ENCODE measurements at places on chromosomes 2 and 18.

DNA sequence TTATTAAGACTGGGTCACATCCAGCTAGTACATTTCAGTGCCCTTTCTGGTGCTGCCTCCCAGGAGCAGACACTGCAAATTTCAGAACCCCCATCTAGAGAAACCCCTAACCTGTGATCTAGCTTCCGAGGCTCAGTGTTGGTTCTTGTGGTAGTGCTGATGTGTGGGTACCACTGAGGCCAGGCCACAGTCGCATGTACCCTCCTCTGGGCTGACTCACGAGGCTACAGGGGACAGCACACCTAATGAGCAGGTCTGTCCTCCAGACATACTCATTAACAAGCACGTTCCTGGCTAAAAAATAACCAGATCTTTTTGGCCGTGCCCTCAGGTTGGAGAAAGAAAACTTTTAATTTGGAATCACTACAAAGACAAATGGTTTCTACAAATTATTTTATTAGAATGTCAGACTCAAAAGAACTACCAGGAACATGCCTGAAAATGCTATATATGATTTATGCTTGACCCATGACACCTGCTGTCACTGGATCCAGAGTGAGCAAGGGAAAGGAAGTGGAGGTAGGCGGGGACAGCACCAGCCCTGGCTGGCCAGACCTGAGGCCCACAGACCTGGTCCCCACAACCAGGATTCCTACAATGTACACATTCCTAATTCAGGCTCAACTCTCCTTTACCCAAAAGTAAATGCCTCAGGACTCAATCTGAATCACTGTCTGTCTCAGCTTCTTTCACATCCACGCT is 8.5 kb downstream of the CIAO1 start:
- no peak for DNase-seq

DNA sequence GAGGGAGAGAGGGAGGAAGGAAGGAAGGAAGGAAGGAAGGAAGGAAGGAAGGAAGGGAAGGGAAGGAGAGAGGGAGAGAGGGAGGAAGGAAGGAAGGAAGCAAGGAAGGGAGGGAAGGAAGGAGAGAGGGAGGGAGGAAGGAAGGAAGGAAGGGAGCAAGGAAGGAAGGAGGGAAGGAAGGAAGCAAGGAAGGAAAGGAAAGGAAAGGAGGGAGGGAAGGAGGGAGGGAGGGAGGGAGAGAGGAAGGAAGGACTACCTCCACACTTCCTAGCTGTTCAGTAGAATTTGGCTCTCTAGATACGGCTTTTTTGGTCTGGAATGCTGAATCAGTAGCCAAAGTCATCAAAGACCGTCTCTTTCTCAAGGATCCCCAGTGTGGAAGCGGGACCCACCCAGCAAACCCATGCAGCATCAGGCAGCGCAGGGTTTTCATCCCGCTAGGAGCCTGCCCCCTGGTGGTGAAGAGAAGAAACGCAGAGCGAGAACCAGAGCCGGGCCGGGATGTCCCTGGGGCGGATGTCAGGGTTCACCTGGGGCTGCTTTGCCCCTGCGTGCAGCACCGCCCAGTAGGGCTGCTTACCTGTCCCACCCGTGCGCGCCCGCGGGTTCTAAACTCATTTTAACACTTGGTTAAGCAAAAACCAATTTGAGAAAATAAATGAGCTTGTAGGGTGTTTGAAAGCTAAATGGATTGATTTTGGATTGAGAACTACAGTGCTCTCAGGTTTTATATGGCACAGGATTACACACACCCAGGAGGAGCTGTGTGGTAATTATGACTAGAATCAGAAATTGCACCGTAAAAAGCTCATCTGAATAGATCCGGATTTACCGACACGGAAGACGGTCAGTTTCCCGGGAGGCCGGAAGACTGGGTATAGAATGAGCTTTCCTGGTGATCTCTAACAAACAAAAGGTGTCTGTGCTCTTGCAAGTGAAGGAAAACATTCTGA is 48.1 kb upstream of the ARL4C start:
- DNase-seq: peak; percentile 17

- no peak for DNase-seq
Measured at GRCh38 chr2:37923308-37924055, 1.6 kb upstream of the RMDN2 start.

DNA sequence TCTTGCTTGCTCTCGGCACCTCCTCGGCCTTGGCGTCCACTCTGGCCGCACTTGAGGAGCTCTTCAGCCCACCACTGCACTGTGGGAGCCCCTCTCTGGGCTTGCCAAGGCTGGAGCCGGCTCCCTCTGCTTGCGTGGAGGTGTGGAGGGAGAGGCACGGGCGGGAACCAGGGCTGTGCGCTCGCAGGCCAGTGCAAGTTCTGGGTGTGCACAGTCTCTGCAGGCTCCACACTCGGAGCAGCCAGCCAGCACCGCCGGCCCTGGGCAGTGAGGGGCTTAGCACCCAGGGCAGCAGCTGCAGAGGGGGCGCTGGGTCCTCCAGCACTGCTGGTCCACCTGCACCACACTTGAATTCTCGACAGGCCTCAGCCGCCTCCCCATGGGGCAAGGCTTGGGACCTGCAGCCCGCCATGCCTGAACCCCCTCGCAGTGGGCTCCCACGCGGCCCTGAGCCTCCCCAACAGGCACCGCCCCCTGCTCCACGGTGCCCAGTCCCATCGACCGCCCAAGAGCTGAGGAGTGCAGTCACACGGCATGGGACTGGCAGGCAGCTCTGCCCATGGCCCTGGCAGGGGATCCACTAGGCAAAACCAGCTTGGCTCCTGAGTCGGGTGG is 411.2 kb upstream of the CHAC2 start:
- no peak for DNase-seq

Measured in NCI-H2029 treated with DMSO at 0.1 percent for 48 hours (cell line).